ENCODE measurements at places on chromosomes 4 and X. TPM values are rescaled to one million over a fixed set of nuclear protein-coding genes. Genes with fewer than 3 reads are reported as not detected.

Gene SLITRK4
- total RNA-seq, result not detected

Gene YY2
- total RNA-seq, result 1.7 TPM

- peaks cover 5% of the 10 kb centered on the region for H3K4me1 ChIP-seq
- no peaks in the 10 kb centered on the region for H3K27me3 ChIP-seq
- no peak overlapping the region for H3K27ac ChIP-seq
- no peak overlapping the region for H3K4me3 ChIP-seq
Observed at GRCh38 chrX:57587062-57587461, 4.7 kb upstream of the ZXDB start.

- H3K27ac ChIP-seq, result no peak overlapping the region
- DNase-seq, result no peak
- H3K4me3 ChIP-seq, result no peak overlapping the region
- H3K27me3 ChIP-seq, result no peaks in the 10 kb centered on the region
- no peaks in the 10 kb centered on the region for H3K36me3 ChIP-seq
Observed at GRCh38 chr4:52939325-52939724, 77.2 kb downstream of the RASL11B start.

DNA sequence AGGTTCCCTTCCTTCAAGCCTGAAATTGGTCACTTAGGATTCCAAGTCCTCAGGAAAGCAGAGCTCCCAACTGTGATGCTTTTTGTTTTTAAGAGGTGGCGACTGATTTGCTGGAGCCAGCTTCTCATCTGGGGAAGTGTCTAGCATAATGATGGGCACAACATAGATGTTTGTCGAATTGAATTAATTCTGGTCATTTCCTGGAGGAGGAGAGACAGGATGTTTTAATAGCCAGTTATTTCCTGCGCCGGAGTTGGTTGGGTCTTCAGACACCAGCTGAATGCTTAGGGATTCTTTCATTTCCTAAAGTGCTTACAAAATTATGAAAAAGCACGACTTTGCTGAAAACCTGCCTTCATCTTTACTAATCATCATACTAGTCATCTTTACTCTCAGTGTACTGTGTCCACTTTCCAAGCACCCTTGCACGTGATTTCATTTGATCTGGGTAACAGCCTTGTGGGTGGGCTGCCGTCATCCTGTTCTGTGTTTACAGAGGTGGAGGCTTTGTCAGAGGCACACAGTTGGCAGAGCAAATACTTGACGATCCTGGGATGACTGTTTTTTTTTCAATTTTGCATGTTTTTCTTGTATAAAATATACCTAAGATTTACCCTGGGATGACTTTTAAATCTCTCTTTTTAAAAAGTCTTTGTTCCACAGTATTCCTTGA is 49.5 kb downstream of the RGS12 start:
- no peaks in the 10 kb centered on the region for H3K27me3 ChIP-seq
- peaks cover 46% of the 10 kb centered on the region for H3K4me1 ChIP-seq
- peaks cover 8% of the 10 kb centered on the region for H3K36me3 ChIP-seq
- H3K27ac ChIP-seq, result peak overlapping the region; percentile 86
- peak; percentile 88 for DNase-seq
- H3K4me3 ChIP-seq, result peak overlapping the region; percentile 6

GRCh38 chrX:12405306-12405705 is 267.0 kb downstream of the FRMPD4 start:
- no peaks in the 10 kb centered on the region for H3K27me3 ChIP-seq
- no peak overlapping the region for H3K4me3 ChIP-seq
- H3K27ac ChIP-seq, result no peak overlapping the region
- no peaks in the 10 kb centered on the region for H3K36me3 ChIP-seq
- DNase-seq, result no peak

- H3K27ac ChIP-seq, result no peak overlapping the region
- H3K27me3 ChIP-seq, result no peaks in the 10 kb centered on the region
- DNase-seq, result no peak
Observed at GRCh38 chr4:73673286-73673685, 53.0 kb upstream of the RASSF6 start.

GRCh38 chr4:52612341-52612740 is 46.8 kb downstream of the USP46 start:
- no peak overlapping the region for H3K27ac ChIP-seq
- H3K4me3 ChIP-seq, result no peak overlapping the region
- H3K4me1 ChIP-seq, result peaks cover 3% of the 10 kb centered on the region
- peaks cover 17% of the 10 kb centered on the region for H3K36me3 ChIP-seq
